Suprapubic skin (tissue), 4 donors: ENCODE measurements at places on chromosomes 3 and 15.

DNA sequence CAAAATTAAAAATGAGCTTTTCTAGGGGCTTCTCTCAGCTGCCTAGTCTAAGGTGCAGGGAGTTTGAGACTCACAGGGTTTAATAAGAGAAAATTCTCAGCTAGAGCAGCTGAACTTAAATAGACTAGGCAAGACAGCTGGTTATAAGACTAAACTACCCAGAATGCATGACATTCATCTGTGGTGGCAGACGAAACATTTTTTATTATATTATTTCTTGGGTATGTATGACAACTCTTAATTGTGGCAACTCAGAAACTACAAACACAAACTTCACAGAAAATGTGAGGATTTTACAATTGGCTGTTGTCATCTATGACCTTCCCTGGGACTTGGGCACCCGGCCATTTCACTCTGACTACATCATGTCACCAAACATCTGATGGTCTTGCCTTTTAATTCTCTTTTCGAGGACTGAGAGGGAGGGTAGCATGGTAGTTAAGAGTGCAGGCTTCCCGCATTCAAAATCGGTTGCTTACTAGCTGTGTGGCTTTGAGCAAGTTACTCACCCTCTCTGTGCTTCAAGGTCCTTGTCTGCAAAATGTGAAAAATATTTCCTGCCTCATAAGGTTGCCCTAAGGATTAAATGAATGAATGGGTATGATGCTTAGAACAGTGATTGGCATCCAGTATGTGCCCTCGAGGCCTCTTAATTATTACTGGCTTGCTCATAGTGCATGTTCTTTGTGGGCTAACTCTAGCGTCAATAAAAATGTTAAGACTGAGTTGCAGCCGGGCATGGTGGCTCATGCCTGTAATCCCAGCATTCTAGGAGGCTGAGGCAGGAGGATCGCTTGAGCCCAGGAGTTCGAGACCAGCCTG, 984 bp downstream of the CCR5 start:
- DNase-seq = no peak

DNA sequence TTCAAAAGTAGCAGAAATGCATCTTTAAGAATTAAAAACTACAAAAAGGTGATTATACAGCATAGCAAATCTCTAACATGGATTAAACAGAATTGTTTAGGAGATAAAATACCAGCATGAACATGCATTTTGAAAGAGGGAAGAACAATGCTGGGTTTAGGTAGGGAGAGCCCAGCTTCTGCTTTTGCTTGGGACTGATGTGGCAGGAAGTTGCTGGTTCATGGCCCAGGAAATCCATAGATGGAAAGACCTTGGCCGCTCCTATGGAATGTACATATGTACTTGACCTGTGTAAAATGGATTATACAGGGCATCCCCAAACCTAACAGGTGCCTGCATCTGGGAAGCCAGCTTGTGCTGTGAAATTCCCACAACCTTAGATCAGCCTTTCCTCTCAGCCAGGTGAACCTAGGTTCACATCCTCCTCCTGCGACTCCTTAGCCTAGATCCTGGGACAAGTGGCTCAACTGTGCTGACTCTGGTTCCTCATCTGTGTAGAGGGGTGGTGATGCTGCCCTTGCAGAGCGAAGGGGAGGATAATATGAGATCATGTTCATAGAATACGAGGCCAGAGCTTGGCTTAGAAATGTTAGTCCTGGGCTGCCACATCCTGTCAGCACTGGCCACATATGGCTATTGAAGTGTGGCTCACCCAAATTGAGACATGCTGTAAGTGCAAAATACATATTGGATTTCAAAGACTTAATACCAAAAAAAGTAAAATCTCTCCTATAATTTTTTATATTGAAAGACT, 47.0 kb upstream of the PLXNA1 start:
- no peak for DNase-seq

GRCh38 chr3:128749035-128749434, 23.1 kb downstream of the RAB7A start:
- DNase-seq = no peak

- DNase-seq = no peak
Observed at GRCh38 chr15:41774882-41775417, 666 bp downstream of the MAPKBP1 start.

DNA sequence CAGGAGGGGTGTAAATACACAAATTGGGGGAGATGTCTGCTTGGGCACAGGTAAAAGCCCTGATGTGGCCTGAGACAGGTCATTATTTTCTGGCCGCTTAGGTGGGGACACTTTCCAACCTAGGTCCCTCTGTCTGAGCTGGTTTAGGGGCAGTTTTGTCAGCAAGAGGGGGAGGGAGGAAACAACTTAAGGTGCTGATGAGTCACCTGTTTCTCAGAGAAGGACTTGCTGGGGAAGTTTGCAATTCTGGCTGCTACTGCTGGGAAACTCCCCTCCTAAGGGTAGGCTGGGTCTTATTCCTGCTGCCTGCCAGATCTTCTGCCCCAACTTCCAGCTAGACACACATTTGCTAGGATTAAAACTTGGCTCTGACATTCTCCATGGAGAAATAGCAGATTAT, 4.8 kb upstream of the RHOV start:
- DNase-seq = no peak
